ENCODE measurements at places on chromosomes 1 and 21.

- no peak for DNase-seq
These were observed 108.7 kb downstream of the USH2A start for GRCh38 chr1:216314379-216315095.

GRCh38 chr1:40774266-40774998 is 9.2 kb upstream of the KCNQ4 start:
- DNase-seq: peak; percentile 30

DNA sequence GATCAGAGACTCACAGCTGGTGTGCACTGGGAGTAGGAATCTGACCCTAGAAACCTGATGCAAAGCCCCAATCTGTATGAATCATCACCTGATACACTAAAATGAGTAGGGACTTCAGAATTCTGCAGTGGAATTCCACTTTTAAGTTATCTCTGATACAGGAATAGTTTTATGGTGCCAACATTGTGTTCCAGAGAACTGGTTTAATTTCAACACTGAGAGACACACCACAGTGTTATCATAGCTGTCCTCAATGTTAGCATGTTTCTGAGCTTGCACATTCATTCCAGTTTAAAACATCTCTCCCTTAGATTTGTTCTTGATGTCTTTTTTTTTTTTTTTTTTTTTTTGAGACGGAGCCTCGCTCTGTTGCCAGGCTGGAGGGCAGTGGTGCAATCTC is 7.1 kb downstream of the UTS2 start:
- no peak for DNase-seq

DNA sequence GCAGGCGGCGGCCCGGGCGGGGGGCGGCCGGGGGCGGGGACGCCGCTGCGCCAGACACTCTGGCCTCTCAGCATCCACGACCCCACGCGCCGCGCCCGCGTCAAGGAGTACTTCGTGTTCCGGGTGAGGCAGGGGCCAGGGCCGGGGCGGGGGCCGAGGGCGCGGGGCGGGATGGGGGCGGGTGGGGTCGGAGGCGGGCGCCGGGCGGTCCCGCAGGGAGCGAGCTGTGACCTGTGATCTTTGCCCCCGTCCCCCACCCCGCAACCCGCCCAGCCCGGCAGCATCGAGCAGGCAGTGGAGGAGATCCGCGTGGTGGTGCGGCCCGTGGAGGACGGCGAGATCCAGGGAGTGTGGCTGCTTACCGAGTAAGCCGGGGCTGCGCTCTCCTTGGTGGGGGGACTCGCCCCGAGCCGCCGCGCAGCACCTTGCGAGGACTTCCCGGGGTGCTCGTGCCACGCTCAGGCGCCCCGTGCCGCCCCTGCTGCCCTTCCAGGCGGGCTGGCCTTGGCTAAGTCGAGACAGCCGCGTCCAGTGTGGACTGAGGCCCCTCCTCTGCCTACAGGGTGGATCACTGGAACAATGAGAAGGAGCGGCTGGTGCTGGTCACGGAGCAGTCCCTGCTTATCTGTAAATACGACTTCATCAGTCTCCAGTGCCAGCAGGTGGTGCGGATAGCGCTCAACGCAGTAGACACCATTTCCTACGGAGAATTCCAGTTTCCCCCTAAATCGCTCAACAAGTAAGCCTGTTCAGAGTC is 514 bp downstream of the TPRG1L start:
- peak; percentile 72 for DNase-seq

GRCh38 chr1:213296558-213296957 is 245.5 kb downstream of the RPS6KC1 start:
- DNase-seq: no peak

GRCh38 chr1:203640723-203641502 is 14.3 kb downstream of the ATP2B4 start:
- DNase-seq: no peak

GRCh38 chr1:78687315-78687714 is 37.7 kb downstream of the IFI44 start:
- DNase-seq: no peak

DNA sequence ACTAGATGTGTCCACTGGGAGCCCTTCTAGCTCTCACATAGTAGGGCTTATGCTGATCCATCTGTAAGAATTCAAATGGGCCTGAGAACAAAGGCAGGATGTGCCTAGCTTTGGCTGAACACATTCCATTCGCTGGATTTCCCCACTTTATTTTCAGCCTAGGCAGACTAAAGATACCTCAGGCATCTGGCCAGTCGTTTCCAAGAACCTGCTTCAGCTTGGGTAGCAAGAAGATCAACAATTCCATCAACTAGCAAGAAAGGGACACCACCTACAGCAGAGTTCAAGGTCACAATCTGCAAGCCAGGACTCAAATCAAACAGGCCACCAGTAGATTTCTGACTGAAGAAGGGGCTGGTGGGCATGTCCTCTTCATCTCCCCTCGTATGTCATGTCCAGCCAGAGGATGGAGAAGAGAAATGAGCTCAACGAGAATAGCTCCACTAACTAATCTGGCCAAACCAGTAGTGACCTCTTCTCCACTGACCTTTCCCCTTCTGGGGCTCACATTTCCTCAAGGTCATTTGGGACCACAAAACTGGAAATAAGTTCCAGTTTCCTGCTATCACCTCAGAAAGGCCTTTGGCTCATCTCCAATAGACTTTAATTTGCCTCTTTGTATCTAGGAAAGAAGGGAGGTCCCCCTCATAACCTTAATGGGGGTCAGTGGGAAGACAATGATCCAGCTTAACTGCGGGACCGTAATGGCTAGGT is 14.2 kb downstream of the TXNIP start:
- DNase-seq: no peak

DNA sequence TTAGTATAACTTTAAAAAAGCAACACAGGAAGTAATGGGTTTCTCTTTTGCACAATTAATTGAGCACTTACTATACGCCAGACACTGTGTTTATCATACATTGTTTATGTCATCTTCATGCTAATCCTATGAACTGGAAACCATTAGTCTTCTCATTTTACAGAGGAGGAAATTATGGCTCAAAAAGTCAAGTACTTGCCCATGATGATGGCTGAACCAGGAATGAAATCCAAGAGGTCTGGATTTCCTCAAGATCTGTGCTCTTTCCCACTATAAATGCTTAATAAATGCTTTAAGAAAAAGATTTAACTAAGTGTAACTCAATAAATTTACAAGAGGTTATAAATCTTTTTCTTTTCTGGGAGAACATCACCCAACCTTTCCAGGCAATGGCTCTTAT is 303.7 kb upstream of the RRP15 start:
- no peak for DNase-seq

- no peak for DNase-seq
These were observed 2.1 kb downstream of the BRINP3 start for GRCh38 chr1:190475421-190476141.

DNA sequence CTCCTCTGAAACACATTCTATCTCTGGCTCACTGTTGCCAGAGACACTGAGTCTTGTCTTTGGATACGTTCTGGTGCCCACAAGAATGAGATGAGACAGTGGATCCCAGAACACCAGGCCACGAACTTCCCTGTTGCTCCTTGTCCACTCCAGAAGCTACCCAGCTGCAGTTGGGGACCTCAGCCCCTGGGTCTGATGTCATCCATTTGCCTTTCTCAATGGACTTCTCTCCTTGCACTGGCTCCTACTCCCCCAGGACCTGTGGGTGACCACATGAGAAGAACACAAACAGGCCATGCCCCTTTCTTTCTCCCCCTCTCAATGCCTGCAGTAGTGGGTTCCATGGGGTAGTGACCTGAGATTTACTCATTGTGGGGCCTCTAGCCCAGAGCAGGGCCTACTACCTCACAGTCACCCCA is 5.9 kb downstream of the NBPF1 start:
- no peak for DNase-seq

- DNase-seq: no peak
These were observed 16.4 kb upstream of the F13B start for GRCh38 chr1:197083474-197083873.

- DNase-seq: no peak
These were observed 36.6 kb downstream of the CAPZB start for GRCh38 chr1:19448491-19449439.

- DNase-seq: no peak
These were observed 10.7 kb upstream of the OR2T34 start for GRCh38 chr1:248585266-248585665.

GRCh38 chr1:33670567-33670966 is 193.3 kb upstream of the HMGB4 start:
- no peak for DNase-seq

DNA sequence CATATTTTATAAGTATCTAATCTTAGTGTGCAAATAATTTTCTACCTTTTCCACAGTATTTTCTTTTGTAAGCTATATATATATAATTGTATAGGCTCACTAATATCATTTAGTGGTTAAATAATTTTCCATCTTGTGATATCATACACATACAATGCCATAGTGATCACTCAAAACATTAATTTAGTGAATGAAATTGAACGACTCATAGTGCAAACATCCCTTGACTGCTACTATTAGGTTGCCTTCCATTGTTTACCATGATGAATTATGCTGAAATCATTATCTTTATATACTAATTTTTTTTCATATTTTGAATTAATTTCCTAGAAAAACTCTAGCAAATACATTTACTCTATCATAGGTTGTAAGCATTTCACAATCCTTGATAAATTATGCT is 127.1 kb downstream of the PCNX2 start:
- no peak for DNase-seq

- DNase-seq: no peak
These were observed 74.1 kb downstream of the CD46 start for GRCh38 chr1:207825719-207826556.

- no peak for DNase-seq
These were observed 337.5 kb downstream of the KCNH1 start for GRCh38 chr1:210796421-210796820.

DNA sequence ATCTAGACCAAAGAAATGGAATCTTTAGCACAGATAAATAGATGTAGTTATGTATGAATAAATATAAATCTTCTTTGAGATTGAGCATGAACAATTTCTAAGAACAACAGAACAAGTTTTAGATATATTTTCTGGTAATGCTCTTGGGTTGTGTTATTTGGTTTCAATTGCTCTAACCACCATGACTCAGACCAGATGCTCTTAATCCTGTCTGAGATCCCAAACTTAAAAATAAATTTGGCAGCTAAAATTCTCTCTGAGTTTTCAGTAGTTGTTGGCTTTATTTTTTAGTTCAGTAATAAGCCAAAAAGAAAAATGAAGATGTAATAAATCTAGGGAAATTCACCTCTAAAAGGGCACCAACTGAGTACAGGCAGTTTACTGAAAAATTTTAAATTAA is 1693.4 kb downstream of the NCAM2 start:
- DNase-seq: no peak

DNA sequence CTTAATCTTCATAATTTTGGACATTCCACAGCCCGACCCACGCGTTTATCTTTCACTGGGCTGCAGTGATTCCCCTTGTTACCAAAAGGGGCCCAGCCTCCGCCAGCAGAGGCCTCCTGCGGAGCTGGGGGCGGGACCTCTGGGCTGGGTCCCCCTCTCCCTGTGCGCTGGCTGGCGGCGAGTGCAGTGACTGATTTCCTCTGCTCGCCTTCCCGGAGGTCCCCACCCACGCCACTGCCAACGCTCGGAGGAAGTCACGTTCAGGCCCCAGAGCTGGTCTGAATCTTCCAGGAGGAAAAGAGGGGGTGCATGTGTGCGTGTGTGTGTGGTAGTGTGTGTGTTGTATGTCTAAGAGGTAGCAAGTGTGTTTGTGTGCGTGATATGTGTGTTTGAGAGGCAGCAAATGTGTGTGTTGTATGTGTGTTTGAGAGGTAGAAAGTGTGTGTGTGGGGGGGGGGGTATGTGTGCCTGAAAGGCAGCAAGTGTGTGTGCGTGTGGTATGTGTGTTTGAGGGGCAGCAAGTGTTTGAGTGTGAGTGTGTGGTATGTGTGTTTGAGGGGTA is 35.0 kb upstream of the JAK1 start:
- no peak for DNase-seq

DNA sequence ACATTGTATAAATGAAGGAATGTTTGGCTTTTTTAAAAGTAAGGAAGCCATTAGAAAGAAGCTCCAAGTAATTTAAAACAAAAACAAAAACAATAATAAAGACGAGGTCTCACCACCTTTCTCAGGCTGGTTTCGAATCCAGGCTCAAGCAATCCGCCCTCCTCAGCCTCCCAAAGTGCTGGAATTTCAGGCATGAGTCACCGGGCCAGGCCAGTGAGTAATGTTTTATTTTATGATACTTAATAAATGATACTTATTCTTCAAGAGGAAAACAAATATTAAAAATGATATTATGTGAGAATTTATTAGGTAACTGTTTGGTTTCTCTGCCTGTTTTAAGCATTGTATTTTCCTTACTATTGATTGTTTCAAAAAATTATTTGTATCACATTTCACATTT is 201.4 kb upstream of the BRINP3 start:
- DNase-seq: no peak

GRCh38 chr1:84339503-84339902 is 38.0 kb downstream of the SAMD13 start:
- DNase-seq: no peak

GRCh38 chr1:78843111-78843510 is 163.4 kb downstream of the ADGRL4 start:
- no peak for DNase-seq

DNA sequence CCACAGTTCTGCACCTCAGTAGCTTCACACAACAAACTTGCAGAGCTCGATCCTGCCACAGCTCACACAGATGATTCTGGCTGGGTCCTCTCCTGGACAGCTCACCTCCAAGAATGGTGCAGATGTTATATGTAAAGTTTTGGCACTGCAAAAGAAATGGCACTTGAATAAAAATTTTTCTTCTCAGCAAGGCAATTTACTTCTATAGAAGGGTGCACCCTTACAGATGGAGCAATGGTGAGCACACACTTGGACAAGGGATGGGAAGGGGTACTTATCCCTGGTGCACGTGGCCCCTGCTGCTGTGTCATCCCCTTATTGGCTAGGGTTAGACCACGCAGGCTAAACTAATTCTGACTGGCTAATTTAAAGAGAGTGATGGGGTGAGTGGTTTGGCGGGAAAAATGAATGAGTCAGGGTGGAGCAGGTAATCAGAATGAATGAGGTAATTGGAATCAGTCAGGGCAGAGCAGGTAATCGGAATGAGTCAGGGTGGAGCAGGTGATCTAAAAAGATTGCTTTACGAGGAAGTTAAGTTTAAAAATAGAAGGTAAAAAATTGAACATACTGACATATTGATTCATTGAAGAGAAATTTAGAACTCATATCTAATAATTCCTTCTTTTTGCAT is 12.0 kb upstream of the AADACL3 start:
- no peak for DNase-seq

- DNase-seq: peak; percentile 98
These were observed 36.2 kb downstream of the CACHD1 start for GRCh38 chr1:64505944-64506655.

GRCh38 chr1:153928791-153929341 is 6.1 kb upstream of the GATAD2B start:
- no peak for DNase-seq

DNA sequence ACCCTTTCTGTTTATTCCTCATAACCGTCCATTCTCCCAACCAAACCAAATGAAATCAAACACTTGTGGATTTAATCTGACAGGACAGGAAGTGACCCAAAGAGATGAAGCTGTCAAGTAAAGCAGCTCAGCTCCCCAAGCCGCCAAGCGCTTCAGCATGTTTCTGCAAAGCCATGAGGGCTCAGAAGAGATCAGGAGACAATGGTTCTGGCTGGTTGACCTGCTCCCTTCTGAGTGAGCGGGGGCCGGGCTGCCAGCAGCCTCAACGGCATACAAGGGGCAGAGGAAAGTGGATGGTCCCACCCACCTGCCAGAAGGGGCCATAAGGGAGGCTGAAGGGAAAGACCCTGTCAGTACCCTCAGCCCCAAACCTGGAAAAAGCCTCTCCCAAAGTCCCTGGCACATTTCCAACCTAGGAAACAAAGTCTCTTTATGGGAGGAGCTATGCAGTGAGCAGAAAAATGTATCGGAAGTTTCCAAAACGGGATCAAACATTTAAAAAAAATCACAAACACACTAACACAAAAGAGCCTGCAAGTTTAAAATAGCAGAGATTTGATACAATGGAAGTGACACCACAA is 45.4 kb downstream of the SLC45A1 start:
- no peak for DNase-seq
